ENCODE measurements at places on chromosomes 4 and X.
A peak's percentile ranks its signal among the peaks of the same experiment; 100 is the strongest.

DNA sequence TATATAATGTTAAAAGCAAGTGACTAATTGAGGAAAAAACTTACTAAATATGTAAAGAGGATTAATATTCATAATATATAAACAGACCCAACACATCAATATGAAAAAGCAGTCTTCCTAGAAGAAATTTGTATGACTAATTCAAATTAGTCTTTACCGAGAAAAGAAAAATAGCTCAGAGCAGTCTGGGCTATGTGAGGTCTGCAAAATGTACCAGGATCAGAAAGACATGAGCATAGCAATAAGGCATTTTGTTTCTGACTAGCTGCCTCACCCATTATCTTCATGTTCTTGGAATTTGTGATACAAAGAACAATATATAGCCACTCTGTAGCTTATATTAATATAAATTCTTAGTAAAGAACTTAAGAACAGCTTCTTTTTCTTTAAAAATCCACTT is 13.7 kb upstream of the TMPRSS11B start:
- DNase-seq, result no peak

- DNase-seq, result no peak
These were observed 53.6 kb downstream of the USP53 start for GRCh38 chr4:119266153-119266552.

- DNase-seq, result no peak
These were observed 930 bp upstream of the SLITRK4 start for GRCh38 chrX:143636831-143637230.

DNA sequence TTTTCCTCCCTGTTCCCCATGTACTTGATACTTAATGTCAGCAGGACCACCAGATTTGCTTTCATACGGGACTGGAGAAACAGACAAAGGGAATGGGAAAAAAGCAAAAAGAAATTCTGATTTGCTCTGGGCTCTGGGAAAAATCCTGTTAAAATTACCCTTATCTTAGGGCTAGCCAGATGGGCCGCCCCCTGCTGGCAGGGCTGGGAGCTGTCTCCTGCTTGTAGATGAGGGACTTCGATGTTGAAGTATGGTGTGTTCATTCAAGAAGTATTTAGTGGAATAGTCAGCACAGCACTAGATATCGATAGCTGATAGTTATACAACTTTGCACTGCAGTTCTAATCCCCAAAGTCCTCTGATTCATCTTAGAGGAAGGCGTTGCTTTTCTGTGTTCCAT is 45.8 kb downstream of the BCORL1 start:
- peak; percentile 3 for DNase-seq

DNA sequence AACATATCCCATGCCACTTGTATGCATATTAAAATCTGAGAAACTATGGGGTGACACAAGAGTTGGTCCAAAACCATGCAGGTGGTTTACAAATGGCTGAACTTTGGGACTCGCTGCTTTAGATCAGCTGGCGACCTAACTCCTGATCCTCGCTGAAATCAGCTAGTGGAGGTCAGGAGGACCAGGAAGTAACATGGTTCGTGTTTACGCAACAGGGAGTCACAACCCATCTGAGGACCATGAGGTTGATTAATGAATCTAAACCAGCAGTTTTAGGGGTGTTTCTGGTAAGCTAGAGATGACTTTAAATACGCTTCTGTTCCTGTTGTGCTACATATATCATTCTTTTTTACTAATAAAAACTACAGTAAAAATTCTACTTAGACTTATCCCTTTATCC is 12.9 kb downstream of the TSPAN5 start:
- no peak for DNase-seq

- DNase-seq, result no peak
These were observed 1.6 kb upstream of the IDUA start for GRCh38 chr4:985123-985830.

DNA sequence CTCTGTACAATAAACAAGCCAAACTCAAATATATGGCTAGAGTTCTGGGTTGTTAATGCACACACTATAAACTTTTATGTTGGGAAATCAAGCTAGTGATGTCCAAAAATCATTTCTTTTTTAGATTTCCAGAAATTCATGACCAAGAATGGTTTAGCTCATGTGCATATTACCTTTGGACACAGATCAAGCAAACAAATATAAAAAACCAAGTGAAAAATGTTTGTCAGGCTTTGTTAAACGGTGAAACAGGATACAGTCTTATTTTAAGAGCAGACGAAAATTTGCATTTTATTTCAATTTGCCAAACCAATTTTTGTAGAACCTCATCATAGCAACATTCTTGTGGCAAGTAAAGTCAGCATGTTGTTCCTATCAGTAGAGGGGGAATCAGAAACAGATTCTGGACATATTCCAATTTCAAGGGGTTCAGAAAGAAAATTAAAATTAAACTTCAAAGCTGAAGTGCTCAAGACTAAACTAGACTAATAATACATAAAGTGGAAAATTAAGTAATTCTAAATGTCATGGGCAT is 413.6 kb downstream of the TRIML1 start:
- DNase-seq, result no peak

- DNase-seq, result no peak
These were observed 182.8 kb downstream of the MOSPD2 start for GRCh38 chrX:15056044-15056443.

DNA sequence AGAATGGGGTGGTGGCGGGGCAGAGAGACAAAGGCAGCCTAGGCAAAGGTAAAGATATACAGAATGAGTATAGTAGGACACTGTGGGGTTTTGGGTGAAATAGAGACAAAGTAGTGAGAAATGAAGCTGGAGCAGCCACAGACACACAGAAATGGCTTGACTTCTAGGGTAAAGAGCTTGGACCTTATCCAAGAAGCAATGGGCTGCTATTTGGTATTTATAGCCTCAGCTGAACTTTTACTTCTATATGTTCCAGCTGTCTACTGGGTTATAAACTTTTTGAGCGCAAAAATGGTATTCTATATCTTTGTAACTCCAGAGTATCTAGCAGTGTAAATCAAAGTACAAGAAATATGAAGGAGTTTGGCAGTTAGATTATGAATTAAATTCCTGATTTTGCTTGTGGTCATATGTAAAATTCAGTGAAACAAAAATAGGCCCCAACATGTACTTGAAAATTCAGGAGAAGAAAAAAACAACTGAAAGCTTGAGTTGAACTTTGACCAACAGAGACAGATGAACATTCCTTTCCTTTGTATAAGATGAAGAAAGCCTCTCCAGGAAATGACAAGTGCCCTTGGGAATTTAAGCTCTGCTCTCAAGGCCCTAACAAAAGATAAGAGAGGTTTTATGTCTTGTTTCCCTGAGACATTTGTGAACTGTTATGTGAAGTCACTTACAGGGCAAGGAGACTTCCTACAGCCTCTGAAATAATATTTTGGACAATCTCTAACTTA is 354.1 kb downstream of the CHIC1 start:
- DNase-seq, result peak; percentile 4

DNA sequence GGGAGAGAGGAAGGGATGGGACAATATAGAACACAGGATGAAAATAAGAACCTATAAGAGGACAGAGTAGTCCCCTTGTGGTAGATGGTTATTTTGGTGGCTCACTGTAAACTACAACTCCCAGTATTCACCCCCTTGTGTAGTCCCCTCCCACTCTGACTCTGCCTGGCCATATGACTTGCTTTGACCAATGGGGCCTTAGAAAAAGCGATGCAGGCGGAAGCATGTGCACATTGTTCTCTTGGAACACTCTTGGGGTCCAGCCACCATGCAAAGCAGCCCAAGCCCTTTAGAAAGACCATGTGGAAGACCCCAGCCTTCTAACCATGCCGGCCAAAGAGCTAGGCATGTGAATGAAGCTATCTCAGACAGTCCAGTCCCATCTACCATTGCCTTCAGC is 415.0 kb downstream of the BCOR start:
- DNase-seq, result peak; percentile 22

GRCh38 chr4:27366104-27366823 is 505.6 kb downstream of the STIM2 start:
- no peak for DNase-seq

GRCh38 chr4:13054420-13054970 is 429.6 kb downstream of the RAB28 start:
- DNase-seq, result no peak

DNA sequence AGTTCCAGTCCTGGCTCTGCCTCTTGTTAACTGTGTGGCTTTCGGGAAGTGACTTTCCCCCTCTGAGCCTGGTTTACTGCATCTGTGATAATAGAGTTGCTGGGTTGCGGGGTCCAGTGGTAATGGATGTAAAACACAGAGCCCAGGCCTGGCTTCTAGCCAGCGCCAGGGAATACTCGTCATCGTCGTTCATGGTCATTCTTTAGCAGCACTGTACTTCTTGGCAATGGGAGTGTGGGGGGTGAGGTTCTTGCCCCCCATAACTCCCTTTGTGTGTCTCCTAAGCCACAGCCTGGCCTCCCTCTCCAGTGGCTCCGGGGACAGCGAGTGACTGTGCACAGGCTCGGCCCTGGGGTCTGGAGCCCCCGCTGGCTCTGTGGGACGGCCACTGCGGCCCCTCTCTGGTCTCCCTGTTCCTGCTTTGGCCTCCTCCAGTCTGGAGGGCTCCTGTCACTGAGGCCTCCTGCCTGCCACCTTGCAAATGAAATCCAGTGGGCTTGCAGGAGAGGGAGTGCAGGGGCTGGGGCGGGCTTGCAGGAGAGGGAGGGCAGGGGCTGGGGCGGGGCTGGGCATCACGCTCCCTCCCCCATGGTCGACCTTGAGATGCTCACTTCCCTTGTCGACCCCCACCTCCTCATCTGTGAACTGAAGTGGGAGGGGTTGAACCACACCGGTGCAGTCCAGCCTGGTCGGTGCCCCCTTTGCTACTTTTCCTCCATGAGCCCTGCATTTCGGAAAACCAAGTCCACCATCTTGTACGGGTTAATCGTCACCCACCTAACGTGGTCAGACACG is 13.2 kb downstream of the PSAPL1 start:
- no peak for DNase-seq

GRCh38 chrX:153445106-153445855 is 575 bp downstream of the TREX2 start:
- DNase-seq, result no peak

DNA sequence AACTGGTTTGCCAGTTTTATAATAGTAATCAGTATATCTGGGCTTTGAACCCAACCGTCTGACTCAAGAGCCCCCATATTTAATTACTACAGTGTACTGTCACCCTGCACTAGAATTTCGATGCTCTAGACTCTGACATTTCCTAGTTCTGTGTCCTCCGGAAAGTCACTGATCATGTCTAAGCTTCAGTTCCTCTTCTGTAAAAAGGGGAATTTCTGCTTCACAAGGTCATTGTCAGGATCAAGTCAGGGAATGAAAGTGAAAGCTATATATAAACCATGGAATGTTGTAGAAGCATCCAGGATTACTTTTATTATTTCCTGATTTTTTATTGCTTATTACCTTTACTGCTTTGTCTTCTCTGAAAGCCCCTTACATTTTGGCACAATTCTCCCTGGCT is 4.0 kb upstream of the KCNIP4 start:
- DNase-seq, result no peak

DNA sequence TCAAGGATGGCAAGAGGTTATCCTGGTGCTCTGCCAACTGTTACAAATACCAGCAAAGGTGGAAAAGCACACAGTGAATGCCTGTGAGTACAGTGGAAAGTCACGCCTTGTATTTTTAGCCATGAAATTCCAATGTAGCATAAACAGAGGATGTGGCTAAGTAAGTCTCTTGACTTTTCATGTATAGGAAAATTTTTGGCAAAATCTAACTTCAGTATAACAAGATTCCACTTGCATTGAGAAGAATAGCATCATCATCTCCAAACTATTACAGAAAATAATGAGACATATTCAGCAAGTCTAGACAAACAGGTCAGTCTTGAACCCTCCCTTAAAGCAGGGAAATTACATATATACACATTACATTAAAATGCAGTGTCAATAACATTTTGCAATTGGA is 7.9 kb downstream of the SLC10A6 start:
- no peak for DNase-seq

- DNase-seq, result no peak
These were observed 5.0 kb upstream of the ZCCHC4 start for GRCh38 chr4:25307596-25307995.

DNA sequence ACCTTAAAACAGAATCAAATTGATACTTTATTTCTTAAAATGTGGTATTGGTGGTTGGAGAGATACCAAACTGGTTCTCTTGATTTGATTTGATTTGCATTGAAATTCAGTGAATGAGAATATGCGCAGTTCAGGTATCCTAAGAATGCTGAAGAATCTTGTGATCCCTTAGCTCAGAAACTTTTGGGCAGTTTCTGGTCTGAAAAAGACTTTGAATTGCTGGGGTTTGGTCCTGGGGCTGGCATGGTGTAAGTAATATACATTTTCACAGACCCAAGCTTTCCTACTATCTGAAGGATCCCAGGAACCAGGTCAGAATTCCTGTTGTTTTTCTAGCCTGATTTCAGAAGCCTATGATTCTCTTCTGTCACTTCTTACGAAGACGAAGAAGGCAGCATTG is 6.6 kb downstream of the RAB33B start:
- DNase-seq, result no peak

GRCh38 chrX:131812847-131813825 is 210.0 kb upstream of the STK26 start:
- no peak for DNase-seq

GRCh38 chr4:14513471-14513870 is 488.8 kb upstream of the CPEB2 start:
- no peak for DNase-seq

DNA sequence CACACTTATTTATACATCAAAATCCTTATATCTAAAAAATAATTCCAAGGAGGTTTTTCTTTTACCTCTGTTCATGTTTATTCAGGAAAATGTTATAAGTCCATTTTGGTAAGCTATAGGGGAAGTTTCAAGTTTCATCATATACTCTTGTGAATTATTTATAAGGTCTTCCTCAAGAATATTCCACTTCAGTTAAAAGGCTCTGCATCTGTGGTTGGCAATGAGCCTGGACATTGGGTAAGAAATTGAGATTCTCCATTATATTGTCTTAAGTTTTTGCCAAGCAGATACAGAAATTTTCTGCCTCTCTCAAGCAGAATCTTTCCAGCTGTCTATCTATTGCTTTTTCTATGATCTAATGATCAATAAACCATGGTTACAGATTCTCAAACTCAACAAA is 641.9 kb downstream of the NLGN4X start:
- DNase-seq, result no peak

GRCh38 chrX:68498508-68499379 is at the start of gene YIPF6:
TSS of gene YIPF6 (plus strand) at chrX:68499051. CDS start at chrX:68499067, 16 bp downstream.
- DNase-seq, result peak; percentile 40

DNA sequence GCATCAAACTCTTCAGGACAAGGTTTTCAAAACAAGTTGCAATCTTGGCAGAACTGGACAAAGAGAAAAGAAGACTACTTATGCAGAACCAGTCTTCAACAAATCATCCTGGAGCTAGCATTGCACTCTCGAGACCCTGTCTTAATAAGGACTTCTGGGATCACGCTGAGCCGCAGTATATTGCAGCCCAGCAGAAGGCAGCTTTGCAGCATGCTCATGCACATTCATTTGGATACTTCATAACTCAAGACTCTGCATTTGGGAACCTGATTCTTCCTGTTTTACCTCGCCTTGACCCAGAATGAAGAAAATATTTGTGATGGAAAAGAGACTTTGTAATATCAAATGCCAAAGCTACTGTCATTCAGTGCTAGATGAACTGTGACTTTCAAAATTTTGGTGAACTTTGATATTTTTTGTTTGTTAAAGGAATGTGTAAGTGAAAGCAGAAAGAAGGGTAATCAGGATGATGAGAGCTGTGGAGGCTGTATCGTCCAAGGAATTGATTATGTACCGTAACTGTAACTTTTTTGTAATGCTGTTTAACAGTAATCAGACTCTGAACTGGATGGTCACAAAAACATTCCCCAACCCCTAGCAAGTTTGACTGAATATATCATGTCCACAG is 27.2 kb downstream of the HSPA4L start:
- no peak for DNase-seq

All from HCT116 (cell line).